HCT116 (cell line): ENCODE measurements at places on chromosomes 12 and 14.

DNA sequence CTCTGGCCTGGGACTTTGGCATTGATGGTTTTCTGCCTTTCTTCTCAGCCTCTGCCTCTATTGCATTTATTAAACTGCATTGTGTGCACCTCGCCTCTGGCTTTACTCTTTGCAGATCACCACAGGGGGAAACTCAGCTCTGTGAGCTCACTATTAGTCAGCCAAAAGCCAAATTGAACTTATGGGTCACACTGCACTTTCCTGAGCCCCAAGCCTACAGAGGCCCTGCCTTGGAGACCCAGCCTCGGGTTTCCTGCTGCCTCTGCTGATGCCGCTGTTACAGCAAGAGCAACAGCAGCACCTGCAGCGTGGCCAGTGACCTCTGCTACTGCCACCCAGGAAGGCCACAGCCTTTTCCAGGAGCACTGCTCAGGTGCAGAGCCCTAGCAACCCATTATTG lies 122.5 kb downstream of the DAD1 start:
- DNase-seq: no peak

DNA sequence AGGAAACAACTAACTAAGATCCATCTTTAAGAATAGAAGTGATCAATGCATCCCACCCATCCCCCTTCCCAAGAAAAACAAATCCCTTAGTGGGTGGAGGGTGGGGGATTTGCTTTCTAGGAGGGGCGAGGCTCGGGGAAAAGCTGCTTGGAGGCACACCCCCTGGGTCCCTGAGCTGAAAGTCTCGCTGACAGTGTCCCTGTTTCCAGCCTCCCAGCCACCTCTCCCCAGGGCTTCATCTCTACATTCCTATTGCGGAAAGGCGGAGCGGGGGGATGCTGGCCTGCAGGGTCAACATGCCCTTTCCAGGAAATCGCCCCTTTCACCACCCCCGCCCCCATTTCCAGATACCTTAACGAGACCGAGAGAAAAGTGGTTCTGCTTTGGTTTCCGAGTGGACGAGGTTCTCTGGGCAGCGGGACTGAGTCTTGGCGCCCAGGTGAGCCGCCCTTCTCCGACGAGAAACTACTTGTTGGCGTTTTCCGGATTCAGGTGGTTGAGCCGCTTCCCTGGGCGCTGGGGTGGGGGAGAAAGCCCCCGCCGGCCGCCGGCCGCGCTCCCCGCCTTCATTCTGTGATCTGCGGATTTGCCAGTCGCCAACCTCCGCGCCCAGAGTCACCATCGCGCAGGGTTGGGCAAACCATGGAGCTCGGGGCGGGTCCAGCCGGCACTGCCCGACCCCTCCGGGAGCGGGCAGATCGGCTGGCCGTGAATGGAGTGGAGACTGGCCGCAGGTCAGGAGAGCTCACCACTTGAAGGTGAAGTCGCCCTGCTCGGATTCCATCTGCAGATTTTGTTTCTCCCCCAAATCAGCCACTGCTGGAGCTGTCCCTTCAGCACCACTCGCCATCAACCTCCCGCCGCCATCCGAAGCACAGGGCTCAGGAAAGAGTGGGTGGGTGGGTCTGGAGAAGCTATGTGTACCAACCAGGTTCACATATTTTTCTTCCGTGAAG lies 505 bp downstream of the KCNC2 start:
- no peak for DNase-seq

DNA sequence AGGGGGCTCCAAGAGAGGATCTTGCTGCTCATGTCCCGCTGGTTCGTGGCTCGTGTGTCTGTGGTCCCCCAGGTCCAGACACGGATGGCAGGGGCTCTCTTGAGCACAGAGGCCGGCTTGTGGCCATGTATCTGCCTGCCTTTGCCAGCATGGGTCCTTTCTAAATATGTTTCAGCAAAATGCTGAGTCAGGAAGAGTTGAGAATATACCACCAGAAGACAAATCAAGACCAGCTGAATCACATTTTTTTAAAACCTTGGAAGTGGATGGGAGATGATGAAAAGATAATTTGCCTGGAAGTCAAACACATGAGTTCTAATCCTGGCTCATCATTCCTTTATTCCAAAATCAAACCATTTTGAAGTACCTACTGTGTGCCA lies 58.0 kb downstream of the NUAK1 start:
- DNase-seq: no peak

GRCh38 chr12:106245767-106246166 lies 2.1 kb downstream of the CKAP4 start:
- DNase-seq: peak; percentile 79

DNA sequence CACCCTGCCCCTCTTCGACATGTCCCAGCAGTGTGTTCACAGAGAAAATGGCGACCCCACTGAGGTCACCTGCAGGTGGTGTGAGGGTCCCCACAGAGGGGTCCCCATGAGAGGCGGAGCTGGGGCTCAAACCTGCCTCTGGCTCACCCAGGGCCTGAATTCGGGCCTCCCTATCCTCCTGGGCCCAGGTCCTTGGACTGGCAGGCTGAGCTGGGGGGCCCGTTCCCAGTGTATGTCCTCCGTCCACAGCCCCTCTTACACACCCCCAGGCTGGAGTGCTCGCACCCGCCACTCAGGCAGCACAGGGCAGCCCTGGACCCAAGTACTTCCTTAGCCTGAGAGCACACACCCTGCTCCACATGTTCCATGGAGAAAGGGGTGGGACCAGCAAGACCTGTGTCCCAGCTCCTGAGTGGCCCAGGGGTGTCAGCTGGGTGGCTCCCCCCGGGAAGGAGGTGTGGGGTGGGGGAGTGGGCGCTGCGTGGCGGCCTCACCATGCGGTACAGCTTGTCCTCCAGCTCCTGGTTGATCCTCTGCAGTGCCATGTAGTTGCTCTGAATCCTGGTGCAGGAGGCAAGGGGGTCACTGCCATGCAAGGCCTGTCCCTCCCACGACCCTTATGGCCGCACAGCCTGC lies 42.6 kb downstream of the BEGAIN start:
- no peak for DNase-seq

DNA sequence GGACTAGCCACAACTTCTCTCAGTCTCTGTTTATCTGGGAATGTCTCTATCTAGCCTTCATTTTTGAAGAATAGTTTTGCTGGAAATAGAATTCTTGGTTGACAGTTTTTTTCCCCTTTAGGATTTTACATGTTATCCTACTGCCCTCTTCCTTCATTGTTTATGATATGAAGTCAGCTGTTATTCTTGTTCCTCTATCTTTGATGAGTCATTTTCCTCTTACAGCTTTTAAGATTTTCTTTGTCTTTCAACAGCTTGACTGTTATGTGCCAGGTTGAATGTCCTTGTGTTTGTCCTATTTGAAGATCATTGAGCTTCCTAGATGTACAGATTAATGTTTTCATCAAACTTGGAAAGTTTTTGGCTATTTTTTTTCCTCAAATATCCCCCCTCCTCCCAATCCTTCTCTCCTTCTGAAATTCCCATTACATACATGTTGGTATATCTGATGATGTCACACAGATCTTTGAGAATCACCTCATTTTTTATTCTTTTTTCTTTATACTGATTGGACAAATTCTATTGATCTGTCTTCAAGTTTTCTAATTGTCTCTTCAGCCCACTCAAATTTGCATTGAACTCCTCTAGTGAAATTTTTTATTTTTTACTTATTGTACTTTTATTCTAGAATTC lies 4.5 kb upstream of the GOLGA5 start:
- DNase-seq: no peak

- no peak for DNase-seq
Observed at GRCh38 chr12:14164266-14164665, 182.9 kb upstream of the GRIN2B start.

DNA sequence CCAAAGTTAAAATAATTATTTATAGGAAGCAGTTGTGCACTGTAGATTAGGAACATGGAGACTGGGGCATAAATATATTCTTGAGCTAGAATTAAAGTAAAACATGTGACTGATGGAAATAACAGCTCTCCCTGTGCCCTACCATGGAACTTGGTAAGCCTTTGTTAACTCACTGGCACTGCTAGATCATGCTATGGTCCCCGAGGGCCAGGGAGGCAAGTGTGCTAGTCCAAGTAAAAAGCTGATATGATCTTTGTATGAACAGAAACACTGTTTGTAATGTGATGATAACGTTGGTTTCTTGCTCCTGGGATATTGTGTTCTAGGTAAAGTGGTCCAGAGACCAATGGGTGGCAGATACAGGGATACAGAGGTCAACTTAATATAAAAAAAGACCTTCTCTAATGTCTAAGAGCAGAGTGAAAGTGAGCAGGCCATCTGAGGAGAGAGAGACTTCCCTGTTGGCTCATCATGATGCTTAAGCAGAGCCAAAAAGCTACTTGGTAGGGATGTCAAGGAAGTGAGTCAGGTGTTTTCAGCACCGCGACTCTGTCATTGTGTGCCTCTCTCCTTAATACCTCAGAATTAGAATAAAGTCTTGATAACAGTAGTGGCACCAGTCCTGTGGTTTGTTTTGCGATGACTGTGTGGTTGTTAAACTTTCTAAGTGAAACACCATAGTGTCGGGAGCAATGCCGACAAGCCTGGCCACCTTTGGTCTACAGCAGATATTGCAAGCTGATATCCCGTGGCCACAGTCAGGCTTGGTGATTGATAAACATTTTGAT lies 27.6 kb downstream of the BICD1 start:
- no peak for DNase-seq

DNA sequence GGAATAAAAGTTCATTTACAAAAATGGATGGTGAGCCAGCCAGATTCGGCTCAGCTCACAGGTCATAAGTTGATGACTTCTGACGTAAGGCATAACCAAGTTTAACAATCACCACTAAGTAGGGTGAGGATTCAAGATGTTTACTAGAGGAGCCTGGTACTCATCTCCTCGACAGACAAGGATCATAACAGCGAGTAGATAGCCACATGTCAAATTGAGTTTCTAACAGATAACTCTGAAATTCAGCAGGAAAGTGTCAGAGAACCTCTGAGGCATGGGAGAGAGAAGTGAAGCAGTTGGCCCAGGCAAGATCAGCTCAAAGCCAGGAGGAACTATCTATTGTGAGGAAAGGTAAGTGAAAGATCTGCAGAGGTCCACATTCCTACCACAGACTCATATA lies 208.7 kb downstream of the NELL2 start:
- no peak for DNase-seq

DNA sequence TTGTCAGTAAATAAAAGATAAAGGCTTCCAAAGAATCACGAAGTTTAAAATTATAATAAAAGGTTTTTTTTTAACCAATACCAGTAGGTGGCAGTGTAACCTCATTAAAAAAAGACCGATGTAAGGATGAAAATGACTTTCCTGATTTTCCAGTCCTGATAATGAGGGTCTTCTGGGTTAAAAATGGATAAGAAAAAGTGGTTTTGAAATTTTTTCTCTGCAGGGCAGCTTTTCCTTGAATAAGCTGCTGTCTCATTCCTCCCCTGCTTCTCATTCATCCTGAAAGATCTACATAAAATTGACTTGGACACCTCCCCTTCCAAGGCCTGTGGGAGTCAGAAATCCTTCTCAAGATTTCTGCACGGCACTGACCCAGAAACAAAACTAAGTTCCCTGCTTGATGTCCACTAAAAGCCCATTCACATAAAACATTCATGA lies 58.9 kb upstream of the FBXO33 start:
- DNase-seq: peak; percentile 22

GRCh38 chr14:94850309-94851211 lies 80.6 kb upstream of the GSC start:
- no peak for DNase-seq

GRCh38 chr12:65372574-65372973 lies 94.1 kb downstream of the MSRB3 start:
- no peak for DNase-seq

DNA sequence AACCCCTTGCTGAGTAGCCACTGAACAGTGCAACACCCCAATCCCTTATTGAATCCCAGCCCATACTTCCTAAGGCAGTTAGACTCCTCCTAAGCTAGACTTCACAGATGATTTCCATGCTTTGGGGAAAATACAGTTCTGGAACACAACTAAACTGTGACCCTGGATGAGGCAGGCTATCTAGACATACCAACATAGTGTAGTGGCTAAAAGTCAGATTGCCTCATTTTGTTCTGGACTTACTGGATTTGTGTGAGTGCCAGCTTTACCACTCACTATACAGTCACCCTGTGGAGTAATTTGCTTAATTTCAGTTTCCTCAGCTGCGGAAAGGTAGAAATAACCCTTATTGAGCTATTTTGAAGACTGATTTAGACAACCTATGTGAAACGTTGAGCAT lies 203.1 kb downstream of the ASCL1 start:
- DNase-seq: no peak

DNA sequence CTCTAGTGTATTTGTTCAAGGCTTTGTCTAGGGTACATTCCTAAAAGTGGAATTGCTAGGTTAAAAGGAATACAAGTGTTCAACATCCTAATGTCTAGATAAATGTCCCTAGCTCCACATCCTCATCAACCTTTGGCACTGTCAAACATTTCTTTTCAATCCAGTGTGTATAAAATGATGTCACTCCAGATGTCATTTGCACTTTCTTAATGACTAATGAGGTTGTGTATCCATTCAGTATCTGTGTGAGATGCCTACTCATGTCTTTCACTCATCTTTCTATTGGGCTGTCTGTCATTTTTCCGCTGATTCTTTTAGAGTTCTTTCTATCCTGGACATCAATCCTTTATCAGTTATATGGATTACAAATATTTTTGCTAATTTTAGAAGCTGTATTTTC lies 43.3 kb downstream of the ARMH4 start:
- no peak for DNase-seq

GRCh38 chr14:32077081-32078022 lies at the start of gene ARHGAP5:
TSS of gene ARHGAP5 (plus strand) at chr14:32077304. CDS start at chr14:32090670, 13,366 bp downstream.
- DNase-seq: no peak

DNA sequence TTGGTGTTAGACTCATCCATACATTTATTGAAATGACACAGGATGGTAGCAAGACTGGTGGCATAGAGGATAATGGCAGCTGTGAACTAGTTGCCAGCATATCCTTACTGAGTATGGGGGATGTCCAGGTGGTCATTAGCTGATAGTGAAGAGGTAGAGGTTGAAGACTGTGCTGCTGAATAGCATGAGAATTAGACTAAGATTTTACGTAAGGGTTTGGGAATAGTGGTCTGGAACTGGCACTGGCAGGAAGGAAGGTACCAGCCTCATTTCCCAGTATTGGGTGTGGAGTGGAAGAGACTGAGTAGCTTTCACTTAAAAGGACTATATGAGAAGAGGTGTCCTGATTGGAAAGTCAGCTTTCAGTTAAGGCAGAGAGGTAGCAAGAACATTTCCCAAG lies 6.5 kb downstream of the ERC1 start:
- no peak for DNase-seq
